Cardiac muscle cell (in vitro differentiated cells and primary cell): ENCODE measurements at places on chromosomes 3 and 15.

DNA sequence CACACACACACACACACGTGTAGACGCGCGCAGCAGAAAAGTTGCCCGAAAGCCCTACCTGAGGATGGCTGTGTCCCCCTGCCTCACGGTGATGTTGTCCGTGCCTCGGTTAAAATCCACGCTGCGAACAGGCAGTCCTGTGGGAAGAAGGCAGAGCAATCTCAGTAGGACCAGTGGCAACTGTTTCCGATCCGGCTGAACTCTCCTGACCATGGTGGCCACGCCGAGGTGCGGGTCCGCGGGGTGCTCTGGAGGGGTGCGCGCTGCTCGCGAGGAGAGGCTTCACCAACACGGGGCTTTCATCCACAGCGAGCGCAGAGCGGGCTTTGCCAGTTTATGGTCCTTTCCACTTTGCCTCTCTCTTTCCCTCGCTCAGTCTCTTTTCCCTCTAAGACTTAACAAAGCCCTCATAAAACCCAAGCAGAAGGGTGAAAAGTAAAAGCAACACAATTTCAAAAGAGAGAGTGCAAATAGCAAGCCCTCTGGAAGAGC, 422 bp downstream of the LSAMP start:
- DNase-seq = peak; percentile 41

DNA sequence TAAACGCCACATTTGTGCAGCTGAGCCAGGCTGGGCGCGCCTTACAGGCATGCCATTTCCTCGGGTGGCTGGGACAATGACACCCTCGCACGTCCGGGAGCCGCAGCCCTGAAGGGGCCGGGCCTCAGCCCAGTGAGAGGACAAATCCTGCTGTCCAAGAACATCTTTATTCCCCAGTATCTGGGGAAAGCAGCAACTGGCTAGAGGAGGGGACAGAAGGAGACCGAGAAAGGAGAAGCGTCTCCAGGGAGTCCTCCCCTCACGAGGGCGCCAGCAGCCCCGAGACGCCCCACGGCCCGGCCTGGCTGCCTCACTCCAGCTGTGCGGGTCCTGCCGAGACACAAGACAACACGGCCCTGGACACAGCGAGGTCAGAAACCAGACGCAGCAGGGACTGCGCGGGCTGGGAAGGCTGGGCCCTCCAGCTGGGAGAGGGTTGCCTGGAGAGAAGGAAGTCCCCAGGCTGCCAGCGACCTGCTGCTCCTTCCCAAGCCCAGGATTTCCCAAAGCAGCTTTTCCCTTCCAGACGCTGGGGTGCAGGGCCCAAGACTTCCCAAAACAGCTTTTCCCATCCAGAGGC, 130.2 kb downstream of the CHSY1 start:
- DNase-seq = peak; percentile 73

- no peak for DNase-seq
These were observed 75.8 kb downstream of the DNAJB8 start for GRCh38 chr3:128390867-128391266.

- DNase-seq = no peak
These were observed 39.9 kb upstream of the PARL start for GRCh38 chr3:183924543-183924942.

DNA sequence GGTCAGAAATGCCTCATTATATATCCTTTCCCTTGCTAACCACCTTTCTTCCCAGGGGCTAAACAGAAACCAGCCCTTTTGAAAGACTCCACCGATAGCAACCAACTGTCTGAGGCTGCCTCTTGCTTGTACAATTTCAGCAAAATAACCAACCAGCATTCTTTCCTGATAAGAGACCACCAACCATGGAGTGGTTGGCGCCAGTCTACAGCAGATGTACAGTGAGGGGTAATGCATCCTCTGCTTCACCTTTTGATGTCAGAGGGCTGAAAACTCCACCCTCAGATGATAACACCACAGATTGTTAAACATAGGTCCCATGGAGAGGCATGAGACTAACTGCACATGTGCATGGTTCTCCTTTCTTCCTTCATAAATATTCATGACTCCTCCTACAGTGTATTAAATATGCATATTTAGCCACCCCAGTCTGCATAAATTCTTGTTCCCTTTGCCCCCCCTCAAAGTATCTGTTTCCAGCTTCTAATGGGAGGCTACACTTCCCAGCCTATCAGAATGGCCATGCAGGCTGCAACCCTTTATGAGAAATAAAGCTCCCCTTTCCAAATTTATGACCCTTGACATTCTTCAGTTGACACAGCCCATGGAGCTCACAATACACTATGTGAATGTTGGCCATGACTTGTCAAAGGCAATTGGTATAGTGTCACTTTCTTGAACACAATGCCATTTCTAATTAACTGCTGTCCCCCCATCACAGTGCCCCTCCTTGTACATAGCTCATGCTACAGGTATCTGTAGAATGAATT, 48.3 kb downstream of the GABRB3 start:
- no peak for DNase-seq

- DNase-seq = no peak
These were observed 6.8 kb downstream of the EDEM1 start for GRCh38 chr3:5194341-5194740.

DNA sequence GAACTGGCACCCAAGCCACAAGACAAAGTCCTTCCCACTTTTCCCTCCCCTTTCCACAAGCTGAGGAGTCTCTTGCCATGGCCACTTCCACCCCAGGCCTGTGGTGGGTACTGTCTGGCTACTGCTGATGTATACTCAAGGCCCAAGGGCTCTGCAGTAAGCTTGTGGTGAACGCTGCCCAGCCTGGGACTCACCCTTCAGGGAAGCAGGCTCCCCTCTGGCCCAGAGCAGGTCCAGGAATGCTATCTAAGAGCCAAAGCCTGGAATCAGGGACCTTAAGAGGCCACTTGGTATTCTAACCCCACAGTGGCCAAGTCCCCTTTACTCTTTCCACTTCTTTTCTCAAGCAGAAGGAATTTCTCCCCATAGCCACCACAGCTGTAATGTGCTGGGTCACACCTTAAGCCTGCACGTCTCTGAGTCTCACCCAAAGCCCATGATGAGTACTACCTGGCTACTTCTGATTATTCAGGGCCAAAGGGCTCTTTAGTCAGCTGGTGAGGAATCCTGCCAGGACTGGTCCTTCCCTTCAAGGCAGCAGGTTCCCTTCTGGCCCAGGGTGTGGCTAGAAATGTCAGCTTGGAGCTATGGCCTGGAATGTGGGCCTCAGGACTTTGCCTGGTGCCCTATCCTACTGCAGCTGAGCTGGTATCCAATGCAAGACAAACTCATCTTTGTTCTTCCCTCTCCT, 4.0 kb downstream of the PATL2 start:
- DNase-seq = no peak

GRCh38 chr3:42398080-42398479, 12.3 kb downstream of the LYZL4 start:
- DNase-seq = no peak

DNA sequence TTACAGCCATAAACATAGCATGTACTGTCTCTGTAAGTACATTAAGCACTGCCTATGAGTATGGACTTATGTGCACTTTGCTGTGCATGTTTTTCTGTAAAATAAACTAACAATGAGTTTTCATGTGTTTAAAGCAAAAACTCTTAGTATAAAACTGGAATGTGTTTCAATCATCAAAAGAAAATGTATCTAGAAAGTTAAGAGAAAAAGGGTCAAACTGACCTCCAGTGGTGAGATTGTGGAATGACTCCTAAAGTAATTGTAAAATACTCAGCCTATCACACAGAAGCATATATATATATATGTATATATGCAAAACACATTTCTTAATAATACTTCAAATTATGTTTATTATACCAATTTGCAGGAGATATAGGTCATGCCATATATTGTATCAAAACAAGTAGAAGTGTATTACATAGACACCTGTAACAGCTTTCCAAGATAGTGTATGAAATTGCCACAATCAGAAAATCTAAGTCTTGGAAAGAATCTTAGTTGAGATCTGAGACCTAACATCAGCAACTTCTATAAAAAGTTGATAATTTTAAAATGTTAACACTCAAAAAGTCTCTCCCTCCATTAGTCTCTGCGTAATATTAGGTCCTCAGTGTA, 199.6 kb downstream of the FMN1 start:
- DNase-seq = peak; percentile 27

DNA sequence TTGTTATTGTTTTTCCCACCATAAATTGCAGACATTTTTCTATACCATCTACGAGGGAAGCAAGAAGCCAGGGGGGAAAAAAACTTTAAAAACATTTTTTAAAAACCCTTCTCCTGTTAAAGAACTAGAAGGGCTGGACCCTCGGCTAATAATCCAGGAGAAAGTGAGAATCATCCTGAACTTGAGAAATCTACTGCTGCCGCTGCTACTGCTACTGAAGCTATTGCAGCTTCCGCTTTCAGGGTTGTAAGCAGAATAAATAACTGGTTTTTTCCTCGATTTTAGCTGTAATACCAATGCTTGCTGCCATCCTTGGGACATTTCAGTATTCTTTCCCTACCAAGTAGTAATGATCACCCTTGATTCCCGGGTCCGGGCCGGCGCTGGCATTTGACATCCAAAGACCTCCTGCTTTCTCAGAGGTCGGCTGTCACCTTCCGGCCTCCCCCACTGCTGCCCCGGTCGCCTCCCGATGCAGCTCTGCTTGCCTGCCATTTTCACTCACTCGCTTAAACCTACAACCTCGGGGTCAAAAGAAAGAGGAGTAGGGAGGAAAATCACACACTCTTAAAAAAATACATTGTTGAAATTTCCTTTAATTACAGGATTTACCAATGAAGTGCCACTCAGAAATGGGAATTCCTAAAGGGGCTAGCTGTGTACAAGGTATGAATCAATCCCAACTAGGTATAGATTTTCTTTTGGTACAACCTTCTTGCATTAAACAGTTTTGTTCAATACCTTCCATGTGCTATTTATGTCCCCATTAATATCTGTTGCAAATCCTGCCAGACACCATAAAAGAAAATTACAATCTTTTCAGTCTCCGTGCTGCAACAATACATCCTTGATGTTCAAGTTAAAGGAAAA, 674 bp upstream of the MECOM start:
- DNase-seq = peak; percentile 33

DNA sequence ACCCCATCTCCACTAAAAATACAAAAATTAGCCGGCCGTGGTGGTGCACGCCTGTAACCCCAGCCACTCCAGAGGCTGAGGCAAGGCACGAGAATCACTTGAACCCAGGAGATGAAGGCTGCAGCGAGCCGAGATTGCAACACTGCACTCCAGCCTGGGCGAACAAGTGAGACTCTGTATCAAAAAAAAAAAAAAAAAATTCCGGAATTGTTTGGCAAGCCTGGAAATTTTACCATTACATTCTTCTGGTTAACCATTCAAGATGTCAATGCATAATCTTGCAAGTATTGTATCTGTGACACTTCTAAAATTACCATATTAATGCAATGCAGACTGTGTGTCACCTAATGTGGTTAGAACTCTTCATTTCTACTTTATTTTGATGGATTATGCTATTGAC, 67.0 kb downstream of the CSNK1G1 start:
- DNase-seq = peak; percentile 11

DNA sequence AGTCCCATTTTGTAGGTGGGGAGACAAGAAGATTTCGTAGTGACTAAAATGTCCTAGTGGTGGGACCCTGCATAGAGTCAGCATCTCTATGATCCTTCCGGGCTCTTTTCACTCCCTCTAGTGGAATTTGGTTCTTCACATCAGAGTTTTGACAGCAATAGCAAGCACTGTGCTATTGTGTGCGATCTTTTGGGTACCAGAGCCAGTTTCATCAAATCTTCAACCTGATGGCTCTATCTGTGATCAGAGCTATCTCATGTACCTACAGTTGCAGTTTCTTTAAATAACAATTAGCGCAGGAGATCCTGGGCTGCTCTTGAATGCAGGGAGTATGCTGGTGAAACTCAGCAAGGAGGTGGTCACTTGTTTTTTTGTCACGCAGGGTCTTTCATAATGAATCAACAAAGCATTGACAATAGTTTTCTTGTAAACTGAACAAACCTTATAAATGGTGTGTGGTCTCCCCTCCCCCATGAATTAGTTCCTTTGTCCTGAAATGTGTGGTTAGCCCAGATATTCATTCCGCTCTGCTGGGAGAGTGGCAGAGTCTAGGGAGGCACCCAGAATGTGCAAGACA, 257.2 kb upstream of the SOX2 start:
- no peak for DNase-seq

DNA sequence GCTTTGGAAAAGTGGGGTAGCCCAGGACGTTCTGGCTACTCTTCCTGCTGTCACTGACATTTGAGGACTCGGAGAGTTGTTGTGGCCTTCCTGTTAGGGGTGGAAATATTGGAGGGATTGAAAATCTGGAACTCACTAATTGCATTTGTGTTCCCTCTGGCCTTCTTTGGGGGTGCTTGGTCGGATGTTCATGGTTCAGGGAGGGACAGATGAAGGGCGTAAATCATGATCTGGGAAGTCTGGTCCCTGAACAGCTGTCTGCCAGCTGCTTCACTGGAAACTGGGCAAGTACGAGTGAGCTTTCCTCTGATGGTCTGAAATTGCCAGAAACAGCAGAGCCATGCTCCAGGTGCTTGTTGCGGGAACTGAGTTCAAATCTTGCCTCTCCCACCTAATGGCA, 327.8 kb upstream of the C2CD4B start:
- DNase-seq = no peak

- peak; percentile 80 for DNase-seq
These were observed at the start of gene STRA6 for GRCh38 chr15:74202452-74203401. TSS of gene STRA6 (minus strand) at chr15:74202787. CDS start at chr15:74202267, 520 bp downstream.

GRCh38 chr15:57662091-57662744, 44.3 kb upstream of the POLR2M start:
- DNase-seq = no peak

DNA sequence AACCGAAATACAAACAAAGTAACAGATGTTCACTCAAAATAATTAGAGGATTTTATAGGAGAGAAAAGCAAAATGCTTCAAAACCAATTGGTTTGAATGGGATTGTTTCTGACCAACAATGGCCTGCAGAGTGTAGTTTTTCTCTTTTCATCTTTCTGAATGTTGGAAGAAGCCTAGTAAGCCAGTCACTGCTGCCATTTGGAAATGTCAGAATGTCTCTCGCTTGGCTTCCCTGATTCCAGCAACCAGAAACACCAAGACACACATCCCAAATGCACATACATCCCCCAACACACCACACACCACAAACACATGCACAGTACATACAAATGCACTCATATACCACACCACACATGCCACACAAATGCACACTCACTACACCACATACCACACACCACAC, 403.4 kb downstream of the OCA2 start:
- no peak for DNase-seq

GRCh38 chr3:71262364-71263265, 320.9 kb downstream of the FOXP1 start:
- DNase-seq = no peak

GRCh38 chr15:98815207-98815606, 166.9 kb downstream of the IGF1R start:
- no peak for DNase-seq

GRCh38 chr3:58404396-58404795, 29.2 kb downstream of the PDHB start:
- peak; percentile 57 for DNase-seq

- no peak for DNase-seq
These were observed 313.4 kb upstream of the STT3B start for GRCh38 chr3:31219131-31219843.

GRCh38 chr3:184338511-184338945, 1.1 kb downstream of the FAM131A start:
- peak; percentile 32 for DNase-seq

DNA sequence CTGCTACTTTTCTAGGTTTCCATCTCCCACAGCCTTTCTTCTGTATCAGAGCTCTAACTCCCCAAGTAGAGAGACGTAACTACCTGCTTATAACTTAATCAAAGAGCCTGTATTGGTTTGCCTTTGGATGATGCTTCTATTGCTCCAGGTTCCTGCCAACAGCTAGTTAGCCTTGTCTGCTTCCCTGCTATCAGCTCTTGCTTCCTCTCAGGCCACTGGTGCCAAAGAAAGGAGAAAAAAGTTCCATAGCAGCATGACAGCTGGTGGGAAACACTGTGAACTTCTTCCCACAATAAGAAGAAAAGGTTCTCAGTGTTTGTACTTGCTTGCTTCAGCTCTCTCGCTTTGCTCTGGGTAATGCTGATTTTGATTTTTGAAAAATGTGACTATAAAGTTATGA, 206.6 kb downstream of the GBE1 start:
- peak; percentile 84 for DNase-seq
